ENCODE measurements at places on chromosomes 4 and X.
A peak's percentile ranks its signal among the peaks of the same experiment; 100 is the strongest.

GRCh38 chr4:112083587-112084347, 61.5 kb upstream of the FAM241A start:
- DNase-seq: no peak

DNA sequence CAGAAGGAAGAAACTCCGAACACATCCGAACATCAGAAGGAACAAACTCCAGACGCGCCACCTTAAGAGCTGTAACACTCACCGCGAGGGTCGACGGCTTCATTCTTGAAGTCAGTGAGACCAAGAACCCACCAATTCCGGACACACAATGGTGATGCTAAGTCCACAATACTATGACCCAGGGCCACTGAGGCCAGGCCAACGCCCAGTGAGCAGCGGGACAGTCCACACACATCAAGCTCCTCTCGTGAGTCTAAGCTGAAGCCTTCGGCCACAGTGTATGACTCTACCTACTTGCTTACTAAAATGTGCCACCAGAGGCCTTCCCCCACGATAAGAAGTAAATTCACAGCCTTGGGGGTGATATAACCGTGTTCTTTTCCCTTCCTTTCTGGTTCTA, 10.2 kb upstream of the CDKN2AIP start:
- DNase-seq: no peak

DNA sequence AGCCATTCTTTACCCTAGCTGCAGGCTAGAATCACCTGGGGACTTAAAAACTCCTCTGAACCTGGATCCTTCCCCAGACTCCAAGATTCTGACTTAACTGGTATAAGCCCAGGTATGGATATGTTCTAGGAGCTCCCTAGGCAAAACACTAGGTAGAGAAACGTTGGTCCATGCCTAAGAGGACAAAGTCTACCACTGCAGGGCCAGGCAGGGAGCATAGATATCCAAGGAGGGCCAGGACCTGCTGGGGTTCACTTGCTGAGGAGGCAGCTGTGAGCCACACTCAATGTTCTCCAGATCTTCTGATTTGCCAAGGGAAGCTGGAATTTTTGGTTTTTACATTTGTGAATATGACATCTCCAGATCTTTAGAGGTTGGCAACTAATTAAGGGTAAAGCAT, 48.6 kb upstream of the TRIM2 start:
- DNase-seq: no peak

- peak; percentile 35 for DNase-seq
Observed at GRCh38 chr4:153466949-153467896, 1.1 kb downstream of the TMEM131L start.

DNA sequence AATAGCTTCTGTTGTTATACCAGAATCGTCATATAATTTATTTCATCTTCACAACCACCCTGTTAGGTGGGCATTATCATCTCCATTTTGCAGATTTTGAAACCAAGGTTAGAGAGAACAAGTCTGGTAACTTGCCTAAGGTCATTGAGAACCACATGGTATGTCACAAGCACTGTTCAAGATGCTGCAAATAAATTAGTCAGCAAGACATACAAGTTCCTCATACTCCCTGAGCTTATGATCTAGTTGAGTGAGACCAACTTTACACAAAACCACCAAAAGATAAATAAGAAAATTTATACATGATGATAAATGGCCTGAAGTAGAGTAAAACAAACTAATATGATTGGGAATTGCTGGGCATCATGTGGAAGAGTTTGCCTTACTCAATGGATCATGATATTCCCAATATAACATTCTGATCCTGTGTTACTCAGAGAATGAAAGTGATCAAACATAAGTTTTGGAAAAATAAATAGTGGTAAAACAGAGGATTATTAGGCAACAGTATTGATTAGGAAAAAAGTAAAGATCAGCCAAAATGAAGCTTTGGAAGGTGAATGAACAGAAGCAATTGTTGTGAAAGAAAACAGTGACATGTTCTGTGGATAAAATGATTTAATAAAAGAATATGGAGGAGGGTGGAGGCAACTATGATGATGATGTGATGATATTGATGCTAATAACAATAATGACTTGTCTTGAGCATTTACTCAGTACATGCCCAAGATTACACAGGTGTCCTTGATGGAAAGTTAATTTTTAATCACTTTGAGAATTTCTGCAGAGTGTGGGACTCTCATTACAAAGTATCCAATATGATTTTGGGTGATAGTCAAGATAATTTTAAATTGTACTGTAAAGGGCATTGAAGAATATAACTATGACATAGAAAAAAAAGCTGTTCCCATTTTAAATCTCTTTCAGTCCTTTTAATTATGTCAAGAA, 34.1 kb upstream of the IL1RAPL1 start:
- no peak for DNase-seq
